ENCODE measurements at places on chromosomes 2 and 18.

GRCh38 chr2:232365621-232366321 lies 12.8 kb upstream of the ALPP start:
- DNase-seq, result no peak

DNA sequence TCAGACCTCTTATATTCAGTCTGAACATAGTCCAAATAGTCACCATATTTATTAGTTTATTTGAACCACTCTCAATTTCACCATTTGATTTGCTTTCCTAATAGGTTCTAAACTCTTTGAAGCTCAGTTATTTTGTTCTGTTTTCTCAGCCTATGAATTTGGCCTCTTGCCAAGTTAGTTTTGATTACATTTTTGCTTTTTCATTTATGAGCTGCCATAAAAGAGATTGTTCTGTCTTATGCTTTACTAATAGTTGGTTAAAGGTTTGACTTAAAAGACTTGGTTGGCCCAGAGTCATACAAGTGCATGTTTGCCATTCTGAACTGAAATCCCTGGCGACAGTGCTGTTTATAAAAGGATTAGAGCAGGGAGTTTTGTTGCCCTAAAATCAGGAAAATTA lies 85.9 kb upstream of the RANBP2 start:
- peak; percentile 74 for DNase-seq

GRCh38 chr2:78994789-78995188 lies 30.7 kb upstream of the REG3G start:
- no peak for DNase-seq

- no peak for DNase-seq
Measured at GRCh38 chr2:32108111-32108510, 44.8 kb downstream of the SPAST start.

DNA sequence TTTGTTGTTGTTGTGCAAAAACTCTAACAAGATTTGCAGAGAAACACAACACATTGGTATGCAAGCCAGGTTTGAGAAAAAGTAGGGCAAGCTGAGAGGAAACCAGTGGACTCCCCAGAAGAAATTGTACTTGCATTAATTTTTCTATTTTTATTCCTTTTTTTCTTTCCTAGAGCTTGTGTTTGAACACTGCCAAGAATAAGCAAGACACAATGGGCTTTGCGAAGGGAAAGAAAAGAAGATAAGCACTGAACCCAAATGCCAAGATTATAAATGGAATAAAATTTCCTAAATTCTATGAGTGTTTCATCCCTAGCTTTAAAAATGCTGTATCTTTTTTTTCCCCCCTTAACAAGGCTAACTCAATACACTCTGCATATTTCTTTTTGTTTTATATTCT lies 17.0 kb upstream of the CYTIP start:
- DNase-seq, result no peak

- DNase-seq, result peak; percentile 72
Measured at GRCh38 chr2:74690571-74690970, 36.5 kb downstream of the SEMA4F start.

DNA sequence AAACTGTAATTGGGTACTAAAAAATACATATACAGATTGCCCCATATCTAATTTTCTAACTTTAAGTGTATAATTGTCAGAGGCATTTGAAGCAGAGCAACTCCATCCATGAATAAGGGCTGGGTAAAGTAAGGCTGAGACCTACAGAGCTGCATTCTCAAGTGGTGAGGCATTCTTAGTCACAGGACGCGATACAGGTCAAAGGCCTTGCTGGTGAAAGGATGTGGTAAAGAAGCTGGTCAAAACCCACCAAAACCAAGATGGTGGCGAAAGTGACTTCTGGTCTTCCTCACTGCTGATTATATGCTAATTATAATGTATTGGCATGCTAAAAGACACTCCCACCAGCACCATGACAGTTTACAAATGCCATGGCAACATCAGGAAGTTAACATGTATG lies 50.0 kb downstream of the SLC8A1 start:
- no peak for DNase-seq

GRCh38 chr2:11571170-11571569 lies 37.3 kb downstream of the GREB1 start:
- no peak for DNase-seq

- peak; percentile 81 for DNase-seq
Measured at GRCh38 chr18:50099725-50100407, 95.1 kb downstream of the MYO5B start.

GRCh38 chr18:49072524-49072934 lies 121.8 kb upstream of the SMAD7 start:
- DNase-seq, result no peak

DNA sequence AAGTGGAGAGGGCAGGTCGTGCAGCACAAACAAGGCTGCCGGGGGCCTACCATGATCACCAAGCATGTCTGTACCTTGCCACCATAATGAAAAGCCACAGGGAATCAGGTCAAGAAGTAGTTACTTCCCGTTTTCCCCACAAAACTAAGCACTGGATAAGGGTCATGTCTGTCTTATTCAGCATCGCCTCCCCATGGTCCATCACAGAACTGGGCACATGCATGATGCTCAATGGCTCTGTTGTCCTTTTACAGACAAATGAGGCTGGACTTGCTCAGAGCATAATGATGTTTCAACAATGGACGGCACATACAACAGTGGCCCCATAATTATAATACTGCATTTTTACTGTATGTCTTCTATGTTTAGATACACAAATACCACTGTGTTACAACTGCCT lies 27.5 kb downstream of the REEP1 start:
- DNase-seq, result no peak

- DNase-seq, result no peak
Measured at GRCh38 chr2:11635141-11635540, 34.9 kb downstream of the NTSR2 start.

GRCh38 chr2:100015849-100016248 lies 126.5 kb downstream of the AFF3 start:
- DNase-seq, result no peak

GRCh38 chr2:102142829-102143449 lies 393 bp downstream of the IL1R1 start:
- DNase-seq, result no peak

- DNase-seq, result no peak
Measured at GRCh38 chr2:113791697-113792590, 35.5 kb upstream of the SLC35F5 start.

DNA sequence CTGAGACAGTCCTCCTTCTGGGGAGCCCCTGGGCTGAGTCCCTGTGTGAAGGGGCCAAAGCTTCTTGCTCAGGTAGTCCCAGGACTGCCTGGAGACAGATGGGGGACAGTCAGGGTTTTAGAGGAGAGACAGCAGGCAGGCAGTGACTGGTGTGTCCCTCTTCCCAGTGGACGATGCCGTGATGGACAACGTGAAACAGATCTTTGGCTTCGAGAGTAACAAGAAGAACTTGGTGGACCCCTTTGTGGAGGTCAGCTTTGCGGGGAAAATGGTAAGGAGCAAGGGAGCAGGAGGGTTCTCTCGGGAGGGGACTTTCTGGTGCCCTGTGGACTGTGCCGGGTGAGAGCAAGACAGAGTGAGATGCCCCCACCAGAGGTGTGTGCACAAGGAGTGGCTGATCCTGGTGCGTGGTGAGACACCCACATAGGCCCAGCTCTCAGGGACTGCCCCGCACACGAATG lies 74.8 kb downstream of the DYSF start:
- DNase-seq, result no peak

GRCh38 chr2:55119711-55120487 lies 69.6 kb upstream of the RTN4 start:
- no peak for DNase-seq

Measured in DMS79 treated with DMSO at 0.1 percent for 48 hours (cell line).